ENCODE measurements at places on chromosomes 7 and 10.

GRCh38 chr10:24415455-24416125 lies 206.7 kb downstream of the KIAA1217 start:
- DNase-seq: peak; percentile 41

GRCh38 chr7:7944619-7945282 lies 23.8 kb upstream of the GLCCI1 start:
- no peak for DNase-seq

DNA sequence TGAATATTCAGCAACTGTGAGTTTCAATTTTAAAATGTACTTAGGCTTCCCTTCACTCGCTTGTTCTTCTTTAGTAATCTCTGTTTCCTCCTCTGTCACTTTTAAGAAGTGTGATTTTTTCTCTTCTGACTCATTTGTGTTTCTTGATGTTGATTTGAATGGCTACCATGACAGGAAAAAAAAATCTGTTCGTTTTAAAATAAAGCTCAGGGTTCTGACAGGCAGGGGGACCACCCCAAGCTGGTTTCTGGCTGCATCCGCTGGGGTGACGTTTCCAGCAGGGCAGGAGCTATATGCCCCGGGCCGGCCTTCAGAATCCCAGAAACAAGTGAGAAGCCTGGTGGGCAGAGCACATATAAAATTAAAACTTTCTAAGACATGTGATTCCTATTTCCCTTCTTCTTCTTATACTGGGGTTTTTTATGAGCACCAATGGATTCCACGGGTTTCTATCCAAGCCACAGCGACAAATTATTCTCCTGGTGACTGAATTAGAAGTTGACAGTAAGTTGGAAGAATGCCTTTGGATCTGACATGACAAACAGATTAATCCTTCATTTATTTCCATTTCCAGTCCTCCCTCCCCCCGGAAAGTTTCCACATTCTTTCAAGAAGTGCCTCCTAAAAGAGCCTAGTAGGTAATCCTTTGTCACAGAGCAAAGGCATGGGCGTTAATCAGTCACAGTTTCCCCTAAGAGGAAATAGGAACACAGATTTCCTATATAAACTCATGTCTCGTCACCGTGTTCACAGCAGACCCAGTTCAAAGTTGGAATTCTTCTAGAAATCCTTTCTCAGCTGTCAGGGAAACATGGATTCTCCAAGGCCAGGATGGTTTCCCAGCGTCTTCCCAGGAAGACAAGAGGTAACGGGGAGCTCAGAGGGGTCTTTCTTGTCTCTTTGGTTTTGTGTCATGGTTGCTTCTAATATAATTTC lies 79.9 kb downstream of the PTPRE start:
- DNase-seq: no peak

- DNase-seq: no peak
Measured at GRCh38 chr10:60206735-60207134, 182.9 kb downstream of the ANK3 start.

DNA sequence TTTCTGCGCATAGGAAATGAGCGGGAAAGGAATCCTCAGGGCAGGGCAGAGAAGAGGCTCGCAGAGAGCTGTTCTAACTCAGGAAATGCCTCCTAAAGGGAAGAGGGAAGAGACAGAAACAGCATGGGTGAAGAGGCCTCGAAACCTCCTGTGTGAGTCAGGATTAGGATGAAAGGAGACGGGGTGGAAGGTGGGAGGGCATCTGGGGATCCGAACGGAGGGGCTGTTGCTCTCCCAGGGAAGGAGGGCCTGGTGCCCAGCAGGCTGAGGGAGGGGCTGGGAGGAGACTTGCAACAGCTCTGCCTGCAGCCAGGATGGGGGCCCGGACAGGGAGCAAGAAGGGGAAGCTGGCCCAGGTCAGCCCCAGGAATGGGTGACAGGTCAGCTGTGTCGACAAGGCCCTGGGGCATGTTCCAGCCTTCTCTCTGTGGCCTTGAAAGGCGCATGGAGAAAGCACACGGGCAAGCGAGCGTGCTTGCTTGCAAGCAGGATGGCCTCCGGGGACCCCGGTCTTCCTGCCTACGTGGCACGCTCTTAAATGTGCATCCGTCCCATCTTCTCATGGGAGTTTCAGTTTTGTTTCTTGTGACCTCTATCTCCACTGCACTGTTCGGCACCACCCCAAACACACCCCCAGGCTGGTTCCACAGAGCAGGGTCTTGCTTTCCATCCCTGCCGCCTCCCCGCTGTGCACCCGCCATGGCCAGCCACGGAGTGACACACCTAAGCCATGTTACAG lies 63.5 kb downstream of the HIPK2 start:
- DNase-seq: no peak

GRCh38 chr10:115441907-115442545 lies 348.9 kb downstream of the ATRNL1 start:
- no peak for DNase-seq

GRCh38 chr10:59229441-59229840 lies 53.0 kb downstream of the PHYHIPL start:
- no peak for DNase-seq

GRCh38 chr7:138934861-138935260 lies 46.3 kb downstream of the KIAA1549 start:
- DNase-seq: no peak

- DNase-seq: no peak
Measured at GRCh38 chr7:128833148-128833945, 3.1 kb downstream of the FLNC start.

DNA sequence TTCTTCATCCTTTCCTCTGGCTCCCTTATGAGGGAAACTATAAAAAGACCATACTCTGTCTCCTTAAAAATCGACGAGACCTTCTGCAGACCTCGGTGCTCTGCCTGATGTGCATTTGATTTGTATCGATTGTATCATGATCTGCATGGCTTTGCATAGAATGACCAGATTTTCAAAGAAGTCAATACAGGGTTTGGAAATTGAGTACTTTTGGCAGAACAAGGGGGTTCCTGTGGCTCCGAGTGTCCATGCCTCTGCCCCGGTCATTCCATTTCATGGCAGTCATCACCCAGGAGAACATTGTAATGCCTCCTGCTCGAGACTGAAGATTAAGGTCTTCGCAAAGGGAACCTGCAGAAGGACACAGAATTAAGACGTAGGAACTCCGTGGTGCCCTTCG lies 685 bp downstream of the CASP2 start:
- no peak for DNase-seq

DNA sequence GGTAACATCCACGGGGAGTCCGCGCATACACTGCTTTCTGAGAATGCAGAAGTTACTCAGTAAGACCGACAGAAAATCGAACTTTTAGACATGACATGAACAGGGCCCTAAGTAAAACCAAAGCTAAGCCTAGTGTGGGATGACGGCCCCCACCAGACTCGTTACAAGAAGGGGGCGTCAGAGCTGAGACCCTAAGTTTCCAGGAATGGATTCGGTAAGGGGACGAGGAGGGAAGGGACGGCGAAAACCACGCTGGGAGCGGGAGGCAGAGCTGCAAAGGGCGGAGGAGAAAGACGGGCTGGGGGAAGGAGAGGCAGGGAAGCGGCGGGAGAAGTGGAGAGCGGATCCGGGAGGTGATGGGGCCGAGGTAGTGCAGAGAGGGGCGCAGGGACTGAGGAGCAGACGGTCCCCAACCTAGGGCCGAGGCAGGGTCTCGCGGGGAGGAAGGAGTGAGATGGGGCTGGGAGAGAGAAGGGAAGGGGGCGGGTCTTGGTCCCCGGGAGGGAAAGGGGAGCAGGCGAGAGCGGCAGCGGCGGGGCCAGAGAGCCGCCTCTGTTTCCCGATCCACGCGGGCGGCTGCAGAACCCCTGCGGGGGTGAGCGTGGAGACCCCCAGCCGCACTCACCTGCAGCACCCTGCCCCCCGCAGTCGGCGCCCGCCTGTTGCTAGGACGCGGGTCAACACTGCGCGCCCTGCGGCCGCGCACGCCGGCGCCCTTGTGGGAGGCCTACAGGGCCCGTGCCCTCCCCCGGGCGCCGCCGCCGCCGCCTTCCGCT lies 513 bp downstream of the ODAD2 start:
- no peak for DNase-seq

- DNase-seq: no peak
Measured at GRCh38 chr7:77306231-77307067, 106.8 kb upstream of the FGL2 start.

- DNase-seq: no peak
Measured at GRCh38 chr10:102935505-102935904, 17.4 kb downstream of the CNNM2 start.

- DNase-seq: no peak
Measured at GRCh38 chr10:73590881-73591799, at the start of gene USP54. Gene USP54, minus strand, starts transcription at chr10:73591342. Its CDS starts 15,684 bp downstream, at chr10:73575658.

- no peak for DNase-seq
Measured at GRCh38 chr7:33458581-33458980, 329.2 kb downstream of the BBS9 start.

GRCh38 chr10:119691726-119692125 lies 34.1 kb upstream of the INPP5F start:
- DNase-seq: no peak
